ENCODE measurements at places on chromosomes 5 and 9.

- no peak for DNase-seq
Observed at GRCh38 chr5:156042726-156043125, 284.2 kb upstream of the SGCD start.

GRCh38 chr9:119559986-119560385 is 190.8 kb upstream of the BRINP1 start:
- no peak for DNase-seq

DNA sequence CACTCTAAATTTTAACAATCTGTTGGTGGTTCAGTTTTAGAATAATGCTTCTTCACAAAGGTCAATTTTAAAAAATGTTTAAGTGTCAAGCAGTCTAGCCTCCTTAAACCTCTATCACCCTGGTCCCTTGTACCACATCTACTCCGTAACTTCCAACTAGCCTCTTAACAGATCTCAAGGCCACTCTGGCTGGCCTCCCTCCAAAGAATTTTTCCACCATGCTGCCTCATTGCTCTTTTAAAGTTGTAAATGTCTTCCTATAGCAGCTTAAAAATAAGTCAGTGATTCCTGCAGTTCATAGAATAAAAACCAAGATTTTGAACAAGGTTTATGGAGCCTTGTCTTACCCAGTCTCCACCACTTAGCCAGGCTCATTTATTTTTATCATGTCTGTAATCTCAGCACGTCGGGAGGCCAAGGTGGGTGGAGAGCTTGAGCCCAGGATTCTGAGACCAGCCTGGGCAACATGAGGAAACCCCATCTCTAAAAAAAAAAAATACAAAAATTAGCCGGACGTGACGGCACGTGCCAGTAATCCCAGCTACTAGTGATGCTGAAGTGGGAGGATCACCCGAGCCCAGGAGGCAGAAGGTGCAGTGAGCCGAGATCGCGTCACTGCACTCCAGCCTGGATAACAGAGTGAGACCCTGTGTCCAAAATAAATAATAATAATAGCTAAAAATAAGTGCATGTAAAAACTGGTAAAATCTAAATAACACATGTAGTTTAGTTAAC is 924.9 kb upstream of the DMAC1 start:
- no peak for DNase-seq

- no peak for DNase-seq
Observed at GRCh38 chr9:124780757-124781151, 3.8 kb downstream of the OLFML2A start.

DNA sequence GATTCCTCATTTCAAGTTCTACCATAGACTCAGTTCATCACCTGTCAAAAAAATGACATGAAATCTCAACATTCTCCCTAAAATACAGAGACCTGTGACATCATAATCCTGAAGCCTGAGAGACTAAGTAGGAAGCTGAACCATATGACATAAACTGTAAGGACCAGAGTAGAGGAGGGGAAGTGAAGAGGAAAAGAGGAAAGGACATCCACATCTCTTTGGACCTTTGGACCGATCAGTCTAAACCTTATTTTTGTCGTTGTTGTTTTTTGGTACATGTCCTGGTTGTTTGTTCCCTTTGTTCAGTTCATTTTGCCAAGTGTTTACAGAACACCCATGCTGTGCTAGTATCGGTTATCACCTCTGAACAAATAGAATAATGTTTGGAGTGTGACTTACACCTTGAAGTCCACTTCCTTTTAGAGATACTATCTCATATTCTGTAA is 41.9 kb downstream of the LURAP1L start:
- DNase-seq, result no peak

DNA sequence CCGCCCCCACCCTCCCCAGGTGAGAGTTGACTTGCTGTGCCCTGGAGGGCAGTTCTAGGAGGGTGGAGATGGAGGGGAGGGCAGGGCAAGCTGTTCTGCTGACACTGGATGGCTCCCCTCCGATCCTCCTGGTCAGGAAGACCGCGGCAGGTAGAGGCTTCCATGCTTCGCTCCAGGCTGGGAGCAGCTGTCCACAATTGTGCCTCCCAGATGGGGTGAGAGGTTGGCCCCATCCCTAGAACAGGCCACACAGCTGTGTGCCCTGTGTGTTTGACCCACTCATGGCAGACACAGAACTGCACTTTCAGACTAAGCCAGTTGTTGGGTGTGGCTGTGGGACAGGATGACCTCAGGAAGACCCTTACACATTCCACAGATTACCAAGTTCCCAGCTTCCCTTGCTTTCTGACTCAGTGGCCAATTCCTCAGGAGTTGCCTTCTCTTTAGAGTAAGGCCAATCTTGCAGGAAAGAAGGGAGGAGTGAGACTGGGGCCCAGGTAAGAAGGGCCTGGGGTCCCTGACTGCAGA is 72.1 kb upstream of the HSPA9 start:
- DNase-seq, result peak; percentile 59

DNA sequence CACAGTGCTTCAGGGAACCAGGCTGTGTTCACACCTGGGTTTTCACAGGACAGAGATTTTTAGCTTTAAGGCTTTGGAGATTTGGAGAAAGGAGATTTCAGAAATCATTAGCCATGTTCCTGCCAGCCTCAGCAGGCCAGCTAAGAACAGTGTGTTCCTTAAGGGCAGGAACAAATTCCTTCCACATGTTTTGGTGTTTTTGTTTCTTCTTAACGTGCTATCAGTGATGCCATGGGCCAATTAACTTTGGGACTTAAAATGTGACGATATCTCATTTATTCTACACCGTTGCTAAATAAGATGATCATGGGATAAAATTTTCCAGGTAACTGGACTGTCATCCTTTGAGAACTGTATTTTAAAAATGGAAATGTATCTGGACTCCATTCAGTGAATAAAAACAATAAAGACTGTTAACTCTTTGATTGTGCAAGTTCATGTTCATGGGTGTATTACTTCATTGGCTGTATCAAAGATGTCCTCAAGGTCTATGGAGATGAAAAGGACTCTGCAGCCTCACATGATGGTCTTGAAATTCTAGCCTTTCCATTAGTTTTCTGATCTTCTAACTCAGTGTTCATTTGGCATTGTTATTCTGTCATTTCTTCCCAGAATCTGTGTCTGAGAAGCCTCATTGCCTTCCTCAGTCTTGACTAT is 72.3 kb downstream of the ZNF366 start:
- peak; percentile 74 for DNase-seq

GRCh38 chr9:106423575-106423974 is 439.4 kb upstream of the ZNF462 start:
- no peak for DNase-seq

GRCh38 chr9:131759017-131759647 is 19.3 kb upstream of the RAPGEF1 start:
- DNase-seq, result peak; percentile 54

DNA sequence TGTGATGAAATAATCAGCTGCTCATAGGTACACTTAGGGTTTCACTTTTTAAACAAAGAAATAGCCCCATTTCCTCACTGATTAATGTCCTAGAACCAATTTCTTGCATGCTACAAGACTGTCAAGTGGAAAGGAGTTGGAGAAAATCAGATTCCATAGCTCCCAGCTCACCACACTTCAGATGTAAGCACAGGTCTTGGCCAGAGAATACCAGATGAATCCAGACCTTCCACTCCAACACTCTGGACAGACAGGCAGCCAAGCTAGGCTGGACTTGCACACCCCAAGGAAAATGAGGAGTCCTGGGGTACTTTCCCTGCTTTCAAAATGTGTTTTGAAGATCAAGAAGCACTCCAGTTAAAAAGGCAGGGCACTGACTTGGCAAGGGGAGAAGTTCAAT is 68.5 kb downstream of the KLHL3 start:
- no peak for DNase-seq

GRCh38 chr9:134214386-134214765 is 50.0 kb upstream of the RNU6ATAC start:
- no peak for DNase-seq

DNA sequence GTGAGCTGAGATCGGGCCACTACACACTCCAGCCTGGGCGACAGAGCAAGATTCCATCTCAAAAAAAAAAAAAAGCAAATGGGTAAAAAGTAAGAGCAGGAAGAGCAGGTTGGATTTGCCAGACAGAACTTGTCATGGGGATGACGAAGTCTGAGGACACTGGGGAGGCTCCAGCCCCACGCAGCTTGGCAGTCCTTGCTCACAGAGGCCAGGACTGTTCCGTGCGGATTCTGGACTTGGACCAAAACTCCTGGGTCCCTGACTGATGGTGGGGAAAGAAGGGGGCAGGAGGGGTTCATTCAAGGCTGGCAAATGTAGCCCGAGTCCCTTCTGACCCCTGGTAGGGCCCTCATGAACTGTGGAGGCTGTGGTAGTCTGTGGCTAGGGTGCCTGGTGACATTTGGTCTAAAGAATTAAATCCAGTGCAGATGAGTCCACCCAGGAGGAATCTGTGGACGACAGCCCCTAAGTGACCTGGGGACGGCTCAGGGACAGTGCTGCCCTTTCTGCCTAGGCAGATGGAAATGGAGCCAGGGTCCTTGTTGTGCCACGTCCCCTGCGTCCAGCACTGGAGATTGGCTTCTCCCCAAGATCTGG is 3.1 kb downstream of the FGD3 start:
- DNase-seq, result no peak

GRCh38 chr5:19534751-19535150 is 453.2 kb downstream of the CDH18 start:
- no peak for DNase-seq

DNA sequence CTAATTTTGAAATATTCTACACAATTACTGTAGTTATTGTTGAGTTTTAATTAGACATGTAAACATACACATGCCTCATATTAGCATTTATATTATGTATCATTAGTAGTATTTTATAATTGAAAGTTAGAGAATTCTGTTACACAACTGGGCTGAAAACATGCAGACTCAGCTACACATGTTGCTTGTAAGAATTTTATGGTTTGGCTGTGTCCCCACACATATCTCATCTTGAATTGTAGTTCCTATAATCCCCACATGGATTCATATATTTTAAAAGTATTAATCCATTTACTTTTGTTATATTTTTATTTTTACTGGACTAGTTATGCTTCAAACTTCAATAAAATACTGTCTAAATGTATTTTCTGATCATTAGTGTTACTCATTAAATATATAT is 2075.3 kb upstream of the C9orf72 start:
- DNase-seq, result no peak

GRCh38 chr5:115738830-115739229 is 77.6 kb downstream of the CDO1 start:
- DNase-seq, result no peak

DNA sequence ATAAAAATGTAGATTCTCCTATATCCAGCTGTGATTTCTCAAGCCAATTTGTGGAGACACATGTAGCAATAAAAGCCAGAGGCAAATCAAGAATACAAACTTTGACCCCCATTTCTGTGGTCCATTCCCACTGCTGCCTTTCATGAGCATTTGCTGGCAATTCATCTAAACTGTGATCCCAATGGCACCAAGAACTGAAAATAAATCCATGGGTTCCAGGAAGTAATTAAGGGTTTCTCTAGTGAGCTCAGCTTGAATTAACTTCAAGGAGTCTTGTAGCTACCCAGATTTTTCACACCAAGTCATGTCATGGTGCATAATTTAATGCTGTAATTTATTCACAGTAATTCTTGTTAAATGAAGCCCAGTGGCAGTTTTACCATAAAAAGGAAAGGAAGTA is 145.0 kb upstream of the SMC2 start:
- no peak for DNase-seq

DNA sequence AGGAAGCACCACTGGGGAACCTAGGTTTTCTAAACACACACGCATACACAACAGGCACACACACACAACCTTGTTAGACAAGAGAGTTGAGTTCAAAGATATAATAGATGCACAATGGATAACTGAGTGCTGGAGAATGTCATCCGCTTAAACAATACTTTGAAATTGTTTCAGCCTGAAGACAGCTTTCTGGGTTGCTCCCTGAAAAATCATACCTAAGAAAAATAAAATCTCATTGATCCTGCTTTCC is 126.1 kb downstream of the TMEM161B start:
- no peak for DNase-seq

DNA sequence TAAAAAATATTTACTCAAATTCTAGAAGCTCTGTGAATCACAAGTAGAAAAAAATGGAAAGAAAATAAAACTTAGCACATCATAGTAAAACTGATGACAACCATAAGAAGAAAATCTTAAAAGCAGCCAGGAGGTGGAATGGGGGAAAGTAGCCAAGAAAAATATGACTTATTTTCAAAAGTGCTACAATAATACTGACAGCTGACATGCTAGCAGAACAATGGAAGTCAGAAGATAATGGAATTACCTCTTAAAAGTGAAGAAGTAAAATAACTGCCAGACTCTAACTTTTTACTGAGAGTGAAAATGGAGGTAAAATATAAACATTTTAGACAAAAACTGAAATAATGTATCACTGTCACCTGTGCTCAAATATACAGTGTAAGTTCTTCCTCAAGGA is 532.2 kb upstream of the SGCD start:
- peak; percentile 1 for DNase-seq

DNA sequence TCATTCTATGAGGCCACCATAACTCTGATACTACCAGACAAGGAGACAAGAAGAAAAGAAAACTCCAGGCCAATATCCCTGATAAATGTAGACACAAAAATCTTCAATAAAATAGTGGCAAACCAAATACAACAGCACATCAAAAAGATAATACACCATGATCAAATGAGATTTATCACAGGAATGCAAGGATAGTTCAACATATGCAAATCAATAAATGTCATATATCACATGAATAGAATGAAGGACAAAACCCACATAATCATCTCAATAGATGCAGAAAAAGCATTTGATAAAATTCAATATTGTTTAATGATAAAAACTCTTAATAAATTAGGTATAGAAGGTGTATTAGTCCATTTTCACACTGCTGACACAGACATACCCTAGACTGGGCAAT is 139.9 kb downstream of the ADAMTS6 start:
- no peak for DNase-seq

DNA sequence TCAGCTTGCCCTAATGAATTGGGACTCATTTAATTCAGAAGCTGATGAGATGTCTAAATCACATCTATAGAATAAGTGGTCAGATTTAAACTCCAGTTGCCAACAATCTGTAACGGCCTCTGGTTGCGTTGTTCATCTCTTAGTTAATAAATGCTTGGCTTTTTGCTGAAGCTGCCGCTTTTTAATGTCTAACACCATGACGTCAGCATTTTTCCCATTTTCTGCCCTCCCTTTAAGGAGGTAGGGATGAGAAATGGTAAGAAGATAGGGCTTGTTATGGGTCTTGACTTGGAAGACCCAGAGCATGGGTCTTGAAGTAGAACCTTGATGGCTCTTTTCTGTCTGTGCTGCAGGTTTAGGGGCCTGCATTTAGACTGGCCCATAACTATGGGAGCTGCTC is 33.3 kb downstream of the PALM2AKAP2 start:
- DNase-seq, result no peak

- no peak for DNase-seq
Observed at GRCh38 chr9:75186767-75187380, 98.6 kb downstream of the OSTF1 start.

- no peak for DNase-seq
Observed at GRCh38 chr9:15221746-15222145, 85.3 kb downstream of the TTC39B start.

Data from LHCN-M2 (cell line).